ENCODE measurements at places on chromosomes 2 and 18.

GRCh38 chr18:63365876-63366212 lies 1.2 kb downstream of the KDSR start:
- no peak for DNase-seq

DNA sequence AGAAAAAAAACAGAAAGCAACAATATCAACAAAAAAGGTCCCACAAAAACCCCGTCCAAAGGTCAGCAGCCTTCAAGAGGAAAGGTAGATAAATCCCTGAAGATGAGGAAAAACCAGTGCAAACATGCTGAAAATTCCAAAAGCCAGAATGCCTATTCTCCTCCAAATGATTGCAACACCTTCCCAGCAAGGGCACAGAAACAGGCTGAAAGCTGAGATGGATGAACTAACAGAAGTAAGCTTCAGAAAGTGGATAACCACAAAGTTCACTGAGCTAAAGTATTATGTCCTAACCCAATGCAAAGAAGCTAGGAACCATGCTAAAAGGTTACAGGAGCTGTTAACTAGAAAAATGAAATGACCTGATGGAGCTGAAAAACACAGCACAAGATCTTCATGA lies 226.4 kb upstream of the DSEL start:
- DNase-seq = no peak

DNA sequence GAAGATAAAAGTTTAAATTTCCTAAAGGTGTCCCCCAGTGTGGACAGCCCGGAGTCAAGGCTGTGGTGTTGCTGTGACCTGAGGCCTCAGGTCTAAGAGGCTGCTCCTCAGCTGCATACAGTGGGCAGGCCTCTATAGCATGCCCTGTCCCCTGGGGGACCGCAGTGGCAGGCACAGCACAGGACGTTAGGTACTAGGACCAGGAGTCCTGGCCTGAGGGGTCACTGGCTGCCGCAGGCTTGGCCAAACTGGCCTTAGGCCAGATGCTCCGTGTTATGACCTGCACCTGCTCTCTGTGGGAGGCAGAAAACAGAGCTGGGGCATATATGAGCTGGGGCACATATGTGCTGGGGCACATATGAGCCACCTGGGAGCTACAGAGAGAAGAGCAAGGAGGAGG lies 21.2 kb upstream of the MAL start:
- DNase-seq = no peak

GRCh38 chr2:213157242-213157641 lies 5.8 kb upstream of the IKZF2 start:
- no peak for DNase-seq

DNA sequence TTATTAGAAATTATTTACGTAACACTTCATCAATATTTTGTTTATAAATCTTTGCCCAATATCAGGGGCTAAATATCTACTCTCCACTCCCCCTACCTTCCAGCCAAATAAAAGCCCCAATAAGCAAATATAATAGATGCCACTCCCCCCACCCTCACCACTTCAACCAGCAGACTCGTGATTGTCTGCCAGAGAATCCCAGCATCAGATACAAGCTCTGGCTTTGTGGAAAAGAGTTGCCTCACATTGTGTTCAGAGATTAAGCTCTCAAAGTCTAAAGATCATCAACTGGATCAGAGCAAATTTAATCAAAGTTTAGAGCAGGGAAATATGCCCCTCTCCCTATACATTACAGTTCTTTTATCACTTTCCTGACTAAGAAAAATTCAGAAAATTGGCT lies 39.5 kb downstream of the AOX1 start:
- no peak for DNase-seq

DNA sequence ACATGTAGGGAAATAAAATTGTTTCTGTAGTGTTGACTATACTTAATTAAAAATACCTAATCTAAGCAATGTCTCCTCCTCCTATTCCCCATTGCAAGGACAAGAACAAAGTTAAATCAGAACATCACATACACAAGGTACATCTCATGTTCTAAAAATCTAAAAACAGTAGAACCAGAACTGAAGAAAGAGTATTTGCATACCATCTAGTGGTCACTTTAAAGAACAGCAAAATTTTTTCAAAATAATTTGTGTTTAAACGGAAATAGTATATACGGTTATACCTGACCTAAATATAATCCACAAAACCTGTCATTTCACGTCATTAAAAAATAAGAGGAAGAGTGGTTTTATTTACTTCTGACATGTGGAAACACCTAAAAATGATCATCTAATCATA lies 294.3 kb upstream of the KCNH7 start:
- DNase-seq = no peak

- DNase-seq = no peak
Measured at GRCh38 chr2:54573537-54573919, 117.4 kb downstream of the SPTBN1 start.

DNA sequence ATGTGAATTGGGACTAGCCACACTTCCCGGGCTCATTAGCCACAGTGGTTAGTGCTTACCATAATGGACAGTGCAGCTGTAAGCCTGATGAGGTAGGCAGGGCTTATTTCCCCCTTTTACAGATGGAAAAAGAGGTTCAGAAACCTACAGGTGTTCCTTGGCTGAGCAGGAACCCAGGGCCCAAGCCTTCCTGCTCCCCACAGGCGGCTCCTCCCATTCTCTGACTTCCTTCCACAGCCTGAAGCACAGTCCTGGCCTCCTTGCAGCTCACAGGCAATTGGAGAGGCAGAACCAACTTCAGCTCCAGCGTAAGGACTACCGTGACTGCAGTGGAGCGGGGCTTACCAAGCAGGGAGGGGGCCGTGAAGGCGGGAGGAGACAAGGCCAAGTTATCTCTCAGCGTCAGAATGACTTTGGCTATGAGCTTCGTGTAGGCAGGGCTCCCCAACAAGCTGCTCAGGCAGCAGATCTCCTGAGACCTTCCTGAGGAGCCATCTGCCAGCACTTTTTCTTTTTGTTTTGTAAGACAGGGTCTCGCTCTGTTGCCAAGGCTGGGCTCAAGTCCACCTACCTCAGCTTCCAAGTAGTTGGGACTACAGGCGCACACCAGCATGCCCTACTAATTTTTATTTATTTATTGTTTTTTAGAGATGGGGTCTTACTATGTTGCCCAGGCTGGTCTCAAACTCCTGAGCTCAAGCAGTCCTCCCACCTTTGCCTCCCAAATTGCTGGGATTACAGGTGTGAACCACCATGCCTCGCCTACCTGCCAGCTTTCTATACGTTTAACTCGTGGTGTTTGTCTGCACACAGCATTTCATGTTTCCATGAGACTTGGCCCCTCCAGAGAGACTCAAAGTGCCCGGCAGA lies 34.2 kb upstream of the NT5DC4 start:
- DNase-seq = no peak

- no peak for DNase-seq
Measured at GRCh38 chr18:3117493-3118192, 102.1 kb downstream of the MYOM1 start.

GRCh38 chr2:14634182-14634488 lies 1.6 kb downstream of the LRATD1 start:
- DNase-seq = no peak

GRCh38 chr18:36833120-36833519 lies 4.2 kb downstream of the KIAA1328 start:
- DNase-seq = no peak

DNA sequence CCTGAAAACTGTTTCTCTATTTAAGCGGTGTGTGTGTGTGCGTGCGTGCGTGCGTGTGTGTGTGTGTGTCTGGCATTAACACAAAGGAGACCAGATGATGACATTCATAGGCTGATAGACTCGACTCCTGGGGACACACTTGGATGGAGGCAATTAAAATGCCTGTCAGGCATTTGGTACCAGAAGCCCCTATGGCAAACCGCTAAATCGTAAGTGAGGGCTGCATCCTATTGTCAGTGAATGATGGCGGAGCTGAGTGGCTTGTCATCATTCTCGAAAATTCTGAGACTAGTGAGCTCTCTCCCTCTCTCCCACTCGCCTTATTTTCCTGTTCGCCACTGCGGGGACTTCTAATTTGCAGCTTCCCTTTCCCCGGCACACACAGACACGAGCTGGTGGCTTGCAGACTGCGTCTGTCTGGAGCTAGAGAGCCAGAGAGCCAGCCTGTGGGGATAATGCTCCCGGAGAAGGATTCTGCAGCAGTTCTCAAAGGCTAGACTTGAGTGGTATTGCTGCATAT lies 155.4 kb downstream of the MAP2 start:
- no peak for DNase-seq

GRCh38 chr2:205878999-205879762 lies 196.9 kb downstream of the NRP2 start:
- DNase-seq = no peak

DNA sequence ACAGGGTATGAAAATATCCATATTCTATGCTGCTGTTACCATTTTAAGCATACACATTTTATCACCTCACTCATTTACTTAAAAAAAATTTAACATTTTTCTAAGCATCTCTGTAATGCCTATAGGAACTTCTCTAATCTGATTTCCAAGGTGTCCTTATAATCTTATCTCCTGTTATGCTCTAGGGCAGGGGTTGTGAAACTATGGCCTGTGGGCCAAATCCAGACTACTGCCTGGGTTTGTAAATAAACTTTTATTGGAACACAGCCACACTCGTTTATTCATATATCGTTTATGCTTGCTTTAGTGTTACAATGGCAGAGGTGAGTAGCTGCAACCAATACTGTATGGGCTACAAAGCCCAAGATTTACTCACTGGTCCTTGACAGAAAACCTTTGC lies 151.6 kb downstream of the RAPGEF4 start:
- no peak for DNase-seq

GRCh38 chr2:202122980-202123720 lies 50.1 kb downstream of the KIAA2012 start:
- no peak for DNase-seq

DNA sequence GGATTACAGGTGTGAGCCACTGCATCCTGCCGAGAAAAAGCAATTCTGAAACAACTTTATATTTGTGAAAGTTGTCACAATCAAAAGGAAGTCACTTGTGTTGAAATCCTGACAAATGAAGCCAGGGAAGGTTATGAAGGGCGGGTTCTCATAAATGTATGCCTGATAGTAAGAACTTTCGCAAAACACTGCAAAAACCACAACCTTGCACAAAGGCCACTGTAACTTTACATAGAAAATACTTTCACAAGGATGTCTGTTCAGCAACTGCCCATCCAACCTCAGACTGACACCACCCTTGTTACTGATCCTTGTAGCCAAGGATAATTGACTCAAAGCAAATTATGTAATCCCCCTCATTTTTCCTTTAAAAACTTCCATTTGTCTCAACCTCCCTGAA lies 90.6 kb downstream of the SLC4A3 start:
- DNase-seq = no peak

GRCh38 chr2:10493075-10493633 lies 45.0 kb upstream of the ODC1 start:
- no peak for DNase-seq

- DNase-seq = no peak
Measured at GRCh38 chr18:32902568-32903330, 129.9 kb upstream of the KLHL14 start.

DNA sequence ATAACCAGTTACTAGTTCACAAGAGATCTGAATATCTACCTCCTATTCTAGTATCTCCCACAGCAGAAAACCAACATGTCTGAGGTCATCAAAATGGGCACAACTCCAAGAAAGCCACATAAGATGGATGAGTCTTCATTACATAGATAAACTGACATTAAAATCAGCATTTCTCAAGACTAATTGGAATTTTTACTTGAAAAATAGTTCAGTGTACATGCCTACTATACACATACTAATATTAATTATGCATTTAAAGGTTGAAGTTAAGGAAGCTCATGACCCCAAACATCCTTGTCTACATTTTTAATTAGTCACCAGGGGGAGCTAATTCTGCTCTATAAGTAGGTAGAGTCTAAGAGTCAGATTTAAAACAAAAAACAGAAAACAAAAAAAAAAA lies 41.9 kb downstream of the ZNF521 start:
- DNase-seq = no peak

- no peak for DNase-seq
Measured at GRCh38 chr2:60104514-60105505, 448.6 kb downstream of the BCL11A start.

GRCh38 chr18:67582488-67582887 lies 66.0 kb upstream of the DSEL start:
- DNase-seq = no peak

- no peak for DNase-seq
Measured at GRCh38 chr2:85792783-85793441, 39.1 kb downstream of the ATOH8 start.

GRCh38 chr2:48248251-48248933 lies 281.6 kb upstream of the STON1 start:
- no peak for DNase-seq

DNA sequence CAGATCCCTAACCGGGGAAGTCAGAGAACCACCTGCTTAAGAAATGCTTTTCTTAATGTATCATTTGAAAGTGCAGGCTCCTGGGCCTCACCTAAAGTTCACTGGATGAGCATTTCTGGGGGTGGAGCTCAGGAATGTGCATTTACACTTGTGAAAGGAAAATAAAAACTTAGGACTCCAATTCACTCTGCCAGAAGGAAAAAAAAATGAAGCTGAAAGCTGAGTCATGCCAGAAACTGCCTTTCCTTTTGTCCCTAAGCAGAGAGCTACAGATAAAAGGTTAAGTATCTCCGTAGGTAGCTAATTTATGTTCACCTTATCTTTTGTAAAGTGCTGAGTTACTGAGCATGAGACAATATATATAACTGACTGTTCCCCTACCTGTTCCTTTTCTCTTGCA lies 229.5 kb upstream of the MEX3C start:
- no peak for DNase-seq

DNA sequence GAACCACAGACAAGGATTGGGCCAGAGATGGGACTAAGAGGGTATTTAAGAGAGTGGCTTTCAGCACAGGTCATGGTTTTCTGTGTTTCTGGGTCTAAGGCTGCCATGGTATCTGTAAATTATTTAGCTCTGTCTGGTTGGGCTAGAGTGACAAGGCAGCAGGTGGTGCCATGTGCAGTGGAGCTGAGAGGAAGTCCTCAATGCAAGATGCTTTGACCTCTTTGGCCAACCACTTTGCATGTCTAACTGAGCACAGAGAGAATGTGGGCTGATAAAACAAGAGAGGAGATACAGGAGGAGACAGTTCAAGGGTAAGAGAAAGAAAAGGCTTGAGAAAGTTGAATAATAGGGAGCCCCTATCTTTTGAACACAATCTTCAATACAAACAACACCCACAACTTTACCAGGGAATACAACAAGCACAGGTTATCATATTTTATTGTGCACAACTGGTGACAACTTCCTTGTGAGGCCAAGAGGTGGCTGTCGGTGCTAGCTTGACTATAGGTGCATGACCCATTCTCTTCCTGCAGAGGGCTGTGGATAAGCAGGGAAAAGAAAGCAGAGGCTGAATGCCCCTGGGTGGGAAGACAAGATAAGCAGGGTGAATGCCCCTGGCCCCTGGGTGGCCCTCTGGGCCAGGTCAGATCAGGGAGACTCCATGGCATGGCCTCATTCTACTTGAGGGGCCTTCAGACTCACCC lies 12.3 kb downstream of the FLACC1 start:
- DNase-seq = no peak

Measured in activated naive CD4-positive, alpha-beta T cell (primary cell).